ENCODE measurements at places on chromosomes 13 and 19.
A peak's percentile ranks its signal among the peaks of the same experiment; 100 is the strongest.

- no peak for ATAC-seq
Measured at GRCh38 chr13:113599391-113599790, 14.8 kb downstream of the TFDP1 start.

DNA sequence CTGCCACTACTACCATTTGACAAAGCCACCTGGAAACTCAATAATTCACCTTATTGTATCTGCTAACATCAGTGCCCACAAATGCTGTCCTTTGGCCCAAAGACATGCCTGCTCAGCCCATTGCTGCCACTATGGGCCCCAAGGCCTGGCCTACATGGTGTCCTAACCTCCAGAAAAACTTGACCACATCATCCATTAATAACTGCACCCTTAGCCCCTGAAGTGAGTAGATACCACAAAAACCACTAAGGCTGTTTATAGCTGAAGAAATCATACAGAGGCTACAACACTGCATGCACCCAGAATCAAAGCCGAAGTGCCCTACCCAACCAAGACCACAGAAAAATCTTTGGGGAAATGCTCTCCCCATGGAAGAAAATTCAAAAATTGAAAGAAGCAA is 932.8 kb upstream of the SLITRK6 start:
- no peak for ATAC-seq

DNA sequence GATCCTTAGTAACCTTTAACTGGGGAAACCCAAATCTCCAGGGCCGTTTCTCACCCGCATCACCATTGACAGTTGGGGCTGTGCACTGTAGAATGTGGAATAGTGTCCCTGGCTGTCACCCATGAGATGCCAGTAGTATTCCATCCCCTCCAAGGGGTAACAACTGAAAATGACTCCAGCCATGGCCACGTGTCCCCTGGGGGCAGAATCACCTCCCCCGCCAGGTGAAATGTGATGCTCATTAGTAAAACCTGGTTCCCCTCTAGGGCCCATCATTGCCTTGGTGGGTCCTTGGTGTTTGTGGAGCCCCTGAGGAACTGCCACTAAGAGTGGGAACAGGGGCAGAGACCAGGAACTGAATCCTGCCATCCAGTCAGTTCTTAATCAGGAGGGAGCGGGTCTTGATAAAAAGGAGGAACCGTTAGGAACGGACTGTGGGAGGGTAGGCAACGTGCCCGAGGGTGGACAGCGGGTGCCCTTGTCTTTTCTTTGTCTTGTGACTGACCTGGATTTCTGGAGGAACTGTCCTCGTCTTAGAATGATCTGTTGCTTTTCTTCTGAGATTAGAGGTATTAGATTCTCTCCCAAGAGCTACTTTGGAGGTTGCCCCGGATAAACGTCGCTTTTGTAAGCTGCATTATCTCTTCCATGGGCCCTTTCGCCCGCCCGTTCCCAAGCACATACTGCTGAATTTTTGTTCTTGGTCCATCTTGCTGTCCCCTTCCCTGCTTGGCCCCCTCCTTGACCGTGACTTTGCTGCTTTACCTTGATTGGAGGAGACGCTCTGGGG is 3.5 kb downstream of the MYO9B start:
- ATAC-seq, result no peak

DNA sequence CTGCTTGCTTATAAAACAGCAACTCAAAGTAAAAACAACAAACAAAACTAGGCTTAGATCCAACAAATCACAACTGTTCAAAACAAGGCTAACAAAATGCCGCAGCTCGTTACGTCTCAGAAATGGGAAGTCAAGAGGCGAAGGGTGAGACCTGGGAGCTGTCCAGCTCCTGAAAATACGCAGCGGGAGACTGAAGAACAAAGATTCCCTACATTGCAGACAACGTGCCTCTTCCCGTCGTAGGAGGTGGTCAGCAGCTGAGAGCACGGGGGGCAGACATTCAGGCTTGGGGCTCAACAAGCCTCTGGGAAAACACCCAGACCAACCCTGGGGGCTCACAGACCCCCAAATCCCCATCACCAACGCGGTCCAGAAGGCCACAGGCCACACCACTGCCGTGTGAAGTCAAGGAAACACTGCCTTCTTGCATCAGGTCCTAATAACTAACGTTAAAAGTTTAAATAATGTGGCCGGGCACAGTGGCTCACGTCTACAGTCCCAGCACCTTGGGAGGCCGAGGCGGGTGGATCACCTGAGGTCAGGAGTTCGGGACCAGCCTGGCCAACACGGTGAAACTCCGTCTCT is 13.5 kb downstream of the PLPP2 start:
- ATAC-seq, result peak; percentile 65

GRCh38 chr19:27718234-27718633 is 1494.7 kb downstream of the UQCRFS1 start:
- peak; percentile 65 for ATAC-seq

DNA sequence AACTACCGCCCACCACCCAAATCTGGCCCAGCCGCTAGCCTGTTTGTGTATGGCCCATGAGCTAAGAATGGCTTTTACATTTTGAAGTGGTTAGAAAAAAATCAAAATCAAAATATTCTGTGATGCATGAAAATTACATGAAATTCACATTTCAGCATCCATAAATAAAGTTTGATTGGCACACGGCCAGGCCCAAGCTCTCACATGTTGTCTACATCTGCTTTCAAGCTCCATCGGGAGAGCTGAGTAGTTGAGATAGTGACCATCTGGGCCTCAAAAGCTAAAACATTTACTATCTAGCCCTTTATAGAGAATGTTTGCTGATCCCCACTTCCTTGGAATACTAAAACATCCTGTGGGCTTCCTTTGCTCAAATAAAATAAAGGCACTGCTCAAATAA is 14.5 kb downstream of the RFX2 start:
- no peak for ATAC-seq

DNA sequence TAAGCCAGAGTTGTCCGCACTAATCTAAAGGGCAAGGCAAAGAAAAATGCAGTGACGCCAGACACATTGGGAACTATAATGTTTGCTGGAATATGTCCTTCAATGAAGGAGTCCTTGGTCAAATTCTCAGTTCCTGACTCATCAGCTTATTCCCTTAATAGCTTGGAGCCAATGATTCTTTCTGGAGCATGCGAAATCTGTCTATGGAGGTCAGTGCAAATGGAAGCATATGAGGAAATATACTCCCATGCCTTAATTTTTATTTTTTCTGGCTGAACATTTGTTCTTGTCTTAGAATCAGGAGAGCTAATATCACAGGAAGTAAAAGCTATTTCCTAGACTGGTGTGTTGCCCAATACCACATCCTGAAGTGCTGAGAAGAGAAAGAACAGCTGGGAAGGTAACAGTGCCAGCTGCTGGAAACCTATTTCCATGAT is 289.8 kb upstream of the SPRY2 start:
- no peak for ATAC-seq
